ENCODE measurements at places on chromosomes 7 and 10. TPM values are rescaled to one million over a fixed set of nuclear protein-coding genes. Genes with fewer than 3 reads are reported as not detected.

C7orf57 gene
- total RNA-seq, result 0.21 TPM

DNA sequence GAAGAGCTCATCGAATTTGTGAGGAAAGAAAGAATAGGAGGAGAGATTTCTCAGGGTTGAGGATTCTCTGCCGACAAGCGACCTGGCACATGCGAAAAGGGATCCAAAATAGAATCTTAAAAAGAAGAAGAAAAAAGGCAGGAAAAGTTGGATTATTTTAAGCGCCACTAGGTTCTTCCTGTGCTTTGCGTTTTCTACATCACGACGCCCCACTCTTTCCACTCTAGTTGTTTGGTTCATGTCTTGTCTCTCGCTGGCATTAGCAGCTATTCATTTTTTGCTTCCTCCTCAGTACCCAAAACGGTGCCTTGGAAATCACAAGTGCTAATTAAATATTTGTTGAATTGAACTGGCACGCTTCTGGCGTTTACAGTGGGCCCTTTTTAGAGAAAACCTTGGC is 674 bp upstream of the FRA10AC1 start:
- DNase-seq, result no peak

C10orf90 gene
- 0.85 TPM for total RNA-seq

DNA sequence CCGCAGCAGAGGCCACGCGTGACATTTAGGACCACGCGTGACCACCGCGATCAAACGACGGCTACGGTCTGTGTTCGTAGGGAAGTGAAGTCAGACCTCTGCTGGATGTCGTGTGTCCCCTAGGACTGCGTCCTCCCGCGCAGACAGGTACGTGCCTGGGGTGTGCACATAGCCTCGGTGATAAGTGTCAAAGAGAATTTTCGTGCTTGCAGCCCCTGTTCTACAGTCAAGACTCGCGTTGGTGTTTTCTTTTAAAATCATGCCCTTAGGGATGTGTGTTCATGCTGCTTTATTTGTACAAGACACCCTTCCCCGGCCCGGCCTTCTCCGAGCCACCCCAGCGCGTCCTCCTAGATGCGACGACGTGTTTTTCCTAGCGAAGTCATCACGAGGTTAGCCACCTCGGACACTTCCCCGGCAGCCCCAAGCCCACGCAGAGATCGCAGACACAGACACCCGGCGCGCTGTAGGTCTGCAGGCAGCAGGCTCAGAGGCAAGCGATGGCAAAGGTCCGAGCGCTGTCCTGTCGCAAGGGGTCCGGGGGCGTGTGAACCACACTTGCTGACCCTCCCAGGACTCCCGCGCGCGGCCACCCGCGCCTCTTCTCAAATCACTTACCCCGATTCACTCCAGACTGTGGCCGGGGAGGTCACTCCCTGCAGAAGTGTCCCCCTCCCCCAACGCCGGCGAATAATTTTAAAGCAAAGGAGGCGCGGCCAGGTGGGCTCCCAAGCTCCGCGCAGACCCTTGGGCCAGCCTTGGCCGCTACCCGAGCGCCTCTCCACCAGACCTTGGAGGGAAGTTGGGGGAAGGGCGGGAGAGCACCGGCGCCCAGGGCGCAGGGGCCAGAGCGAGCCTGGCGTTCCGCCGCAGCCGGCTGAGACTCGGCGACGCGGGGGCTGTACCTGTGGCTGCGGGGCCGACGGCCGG is 552 bp downstream of the MKX start:
- no peak for DNase-seq

LLCFC1 gene
- not detected for total RNA-seq

MACROH2A2 gene
- total RNA-seq, result 15.2 TPM

DNA sequence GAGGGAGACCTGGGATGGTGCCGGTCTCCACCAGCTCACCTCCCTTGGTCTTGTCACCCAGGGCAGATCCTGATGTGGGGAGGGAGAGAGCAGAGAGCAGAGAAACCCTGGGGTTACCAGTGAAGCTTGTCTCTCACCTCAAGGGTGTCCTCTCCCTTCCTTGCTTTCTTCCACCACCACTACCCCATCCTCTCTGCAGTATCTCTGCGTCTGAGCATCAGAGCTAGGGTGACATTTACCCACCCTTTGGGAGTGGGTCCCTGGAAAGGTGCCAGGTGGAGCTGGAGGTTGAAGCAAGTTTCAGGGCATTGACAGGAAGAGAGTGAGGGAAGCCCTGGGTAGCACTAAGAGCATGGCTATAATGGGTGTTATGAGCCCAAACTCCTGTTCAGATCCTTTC is 75.2 kb upstream of the ANLN start:
- DNase-seq, result no peak
